Fibroblast of skin of left quadriceps (primary cell): ENCODE measurements at places on chromosomes 2 and 18.

- no peak for DNase-seq
Observed at GRCh38 chr2:38709567-38710194, 41.5 kb downstream of the SRSF7 start.

- DNase-seq, result no peak
Observed at GRCh38 chr2:101479328-101479727, 4.4 kb upstream of the RFX8 start.

DNA sequence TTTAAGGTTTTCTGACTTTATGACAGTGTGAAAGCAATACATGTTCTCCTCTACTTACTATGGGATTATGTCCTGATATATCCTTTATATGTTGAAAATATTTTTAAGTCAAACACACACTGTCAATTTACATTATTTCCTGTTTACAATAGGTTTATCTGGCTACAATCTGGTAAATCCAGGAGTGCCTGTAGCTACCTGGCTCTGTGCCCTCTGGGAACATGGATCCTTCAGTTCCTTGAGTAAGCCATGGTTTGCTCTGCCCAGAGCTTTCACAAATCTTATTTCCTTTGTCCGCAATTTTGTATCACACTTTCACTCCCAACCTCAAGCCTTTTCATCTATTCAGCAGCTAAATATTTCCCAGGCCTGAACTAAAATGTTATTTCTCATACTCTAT lies 1582.2 kb upstream of the NXPH2 start:
- no peak for DNase-seq

GRCh38 chr18:4233468-4233867 lies 221.6 kb downstream of the DLGAP1 start:
- DNase-seq, result no peak

DNA sequence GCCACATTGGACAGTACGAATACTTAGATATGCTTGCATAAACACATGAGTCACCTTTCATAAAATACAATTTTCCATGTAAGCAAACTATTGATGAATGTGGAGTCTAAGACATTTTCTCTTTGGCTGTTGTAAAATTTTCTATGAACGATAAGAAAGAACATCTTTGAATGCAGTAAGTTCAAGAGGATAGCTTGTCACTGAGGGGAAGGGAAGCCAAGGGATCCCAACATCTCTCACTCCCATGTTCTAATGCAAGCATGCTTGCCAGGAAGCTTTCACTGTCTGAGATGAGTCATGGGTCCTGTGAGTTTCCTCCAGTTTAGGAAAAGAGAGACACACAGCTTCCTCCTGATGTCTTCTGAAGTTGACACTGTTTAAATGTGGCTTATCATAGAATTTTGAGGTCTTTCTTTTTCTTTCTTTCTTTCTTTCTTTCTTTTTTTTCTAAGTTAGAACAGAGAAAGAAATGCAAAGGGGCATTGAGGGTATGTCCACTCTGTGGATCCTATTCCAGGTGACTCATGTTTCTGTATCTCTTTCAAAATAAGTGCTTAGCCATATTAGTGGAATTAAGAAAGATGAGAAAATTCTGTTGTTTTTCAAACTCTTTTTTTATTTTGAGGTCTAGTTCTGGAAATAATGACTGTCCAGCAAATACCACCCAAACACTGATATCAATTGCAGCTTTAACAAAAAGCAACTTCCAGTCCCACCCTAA lies 146.6 kb downstream of the RDH14 start:
- DNase-seq, result peak; percentile 59

DNA sequence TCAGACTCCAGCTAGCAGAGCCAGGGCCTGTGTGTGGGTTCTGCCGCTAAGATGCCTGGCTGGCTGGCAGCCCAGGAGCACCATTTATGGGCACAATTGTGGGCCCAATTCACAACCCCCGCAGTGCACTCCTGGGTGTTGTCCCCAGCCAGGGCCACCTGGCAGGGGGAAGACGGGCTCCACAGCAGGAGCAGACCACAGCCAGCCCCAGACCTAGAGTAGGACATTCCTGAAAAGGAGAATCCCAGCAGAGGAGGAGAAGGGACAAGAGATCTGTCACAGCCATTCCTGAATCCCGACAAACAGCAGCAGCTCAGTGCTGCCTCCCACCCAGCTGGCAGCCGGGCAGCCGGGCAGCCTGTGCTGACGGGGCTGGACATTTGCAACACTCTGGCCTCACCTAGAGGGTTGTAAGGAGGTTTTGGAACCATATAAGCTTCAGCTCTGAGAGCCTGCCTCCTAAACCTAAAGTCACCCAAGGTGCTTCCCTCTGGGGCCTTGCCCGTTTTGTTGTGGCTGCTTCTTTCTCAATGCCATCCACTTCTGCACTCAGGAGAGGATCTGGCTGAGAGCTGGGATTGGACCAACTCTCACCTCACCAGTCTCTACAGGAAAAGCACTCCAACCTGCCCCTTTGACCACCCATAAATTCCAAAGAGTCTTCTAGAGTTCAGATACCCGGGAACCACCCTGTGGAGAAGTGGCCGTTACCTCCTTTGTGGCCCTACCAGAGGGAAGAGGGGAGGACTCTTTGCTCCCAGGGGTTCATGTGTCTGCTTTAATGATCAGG lies 4.1 kb upstream of the TMEM177 start:
- DNase-seq, result no peak

DNA sequence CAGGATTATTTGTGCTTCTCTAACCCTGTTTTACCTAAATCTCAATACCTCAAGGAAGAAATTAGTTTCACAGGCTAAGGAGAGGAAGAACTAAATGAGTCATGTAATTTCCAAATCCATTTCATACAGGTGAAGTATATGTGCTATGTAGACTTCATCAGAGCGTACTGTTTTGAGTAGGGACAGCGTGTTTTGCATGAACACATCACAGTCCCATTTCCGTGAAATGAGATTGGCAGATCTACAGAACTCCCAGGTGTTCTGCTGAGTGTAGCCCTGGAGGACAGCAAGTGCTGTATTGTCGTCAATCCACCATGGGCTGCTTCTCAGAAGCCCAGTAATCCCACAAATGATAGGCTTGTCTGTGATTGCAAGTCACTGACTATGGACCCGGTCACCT lies 97.7 kb downstream of the XRCC5 start:
- DNase-seq, result no peak

DNA sequence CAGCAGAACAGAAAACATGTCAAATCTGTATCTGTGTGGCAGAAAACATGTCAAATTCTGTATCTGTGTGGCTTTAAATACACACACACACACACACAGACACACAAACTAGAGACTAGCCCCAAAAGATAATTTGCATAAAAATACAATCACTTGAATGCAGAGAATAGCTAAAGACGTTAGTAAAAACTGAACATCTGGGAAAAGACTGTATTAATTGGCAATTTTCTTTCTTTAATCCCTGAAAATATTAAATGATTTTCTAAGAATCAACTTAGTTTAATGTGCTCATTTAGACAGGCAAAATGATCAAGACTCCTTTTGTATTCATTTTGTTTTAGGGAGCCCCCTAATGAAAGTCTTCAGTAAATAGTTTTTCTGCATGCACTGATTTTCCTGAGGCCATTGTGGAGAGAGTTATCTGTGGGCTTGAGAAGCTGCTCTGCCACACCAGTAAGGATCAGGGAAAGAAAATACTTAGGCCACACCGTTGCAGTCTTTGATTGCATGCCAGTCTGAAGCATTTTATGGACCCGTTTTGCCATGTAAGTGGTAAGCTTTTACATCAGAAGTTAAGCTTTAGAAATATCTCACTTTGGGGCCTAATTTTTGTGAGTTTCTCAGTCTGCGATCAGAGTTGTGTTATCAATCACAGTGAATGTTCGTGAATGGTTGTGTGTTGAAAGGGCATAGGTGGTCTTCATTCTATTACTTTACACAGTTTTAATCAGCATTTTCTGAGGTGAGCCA lies 2.2 kb downstream of the SPATS2L start:
- no peak for DNase-seq

- no peak for DNase-seq
Observed at GRCh38 chr2:240559286-240559685, 871 bp upstream of the DUSP28 start.
